Hematopoietic multipotent progenitor cell treated with erythropoietin and hydrocortisone succinate and interleukin-3 and kit ligand, for 6 days (in vitro differentiated cells): ENCODE measurements at places on chromosomes 1 and 21.

GRCh38 chr1:19310720-19311502, 1.0 kb downstream of the AKR7A2 start:
- peak; percentile 26 for DNase-seq

- DNase-seq: no peak
Measured at GRCh38 chr1:165884009-165884689, 56.7 kb downstream of the UCK2 start.

- DNase-seq: peak; percentile 66
Measured at GRCh38 chr1:157948312-157949073, 45.0 kb upstream of the KIRREL1 start.

DNA sequence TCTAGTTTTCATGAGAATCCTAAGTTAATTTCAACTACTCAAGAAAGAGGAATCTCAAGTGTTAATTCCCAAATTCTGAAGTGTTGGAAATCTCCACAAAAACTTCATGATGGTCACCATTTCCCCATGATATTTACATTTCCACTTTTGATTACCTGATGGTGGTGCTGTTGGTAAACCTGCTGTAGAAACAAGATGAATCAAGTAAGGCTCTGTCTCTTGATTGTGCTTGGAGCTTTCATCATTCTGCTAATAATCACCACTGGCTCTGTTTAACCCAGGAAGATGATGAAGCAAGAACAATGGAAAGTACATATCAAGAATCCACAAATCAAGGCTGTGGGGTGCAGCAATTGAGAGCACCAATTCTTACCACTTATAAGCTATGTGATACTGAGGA, 77.8 kb downstream of the C4BPA start:
- DNase-seq: no peak

- no peak for DNase-seq
Measured at GRCh38 chr1:27560268-27561123, 43.4 kb downstream of the AHDC1 start.

DNA sequence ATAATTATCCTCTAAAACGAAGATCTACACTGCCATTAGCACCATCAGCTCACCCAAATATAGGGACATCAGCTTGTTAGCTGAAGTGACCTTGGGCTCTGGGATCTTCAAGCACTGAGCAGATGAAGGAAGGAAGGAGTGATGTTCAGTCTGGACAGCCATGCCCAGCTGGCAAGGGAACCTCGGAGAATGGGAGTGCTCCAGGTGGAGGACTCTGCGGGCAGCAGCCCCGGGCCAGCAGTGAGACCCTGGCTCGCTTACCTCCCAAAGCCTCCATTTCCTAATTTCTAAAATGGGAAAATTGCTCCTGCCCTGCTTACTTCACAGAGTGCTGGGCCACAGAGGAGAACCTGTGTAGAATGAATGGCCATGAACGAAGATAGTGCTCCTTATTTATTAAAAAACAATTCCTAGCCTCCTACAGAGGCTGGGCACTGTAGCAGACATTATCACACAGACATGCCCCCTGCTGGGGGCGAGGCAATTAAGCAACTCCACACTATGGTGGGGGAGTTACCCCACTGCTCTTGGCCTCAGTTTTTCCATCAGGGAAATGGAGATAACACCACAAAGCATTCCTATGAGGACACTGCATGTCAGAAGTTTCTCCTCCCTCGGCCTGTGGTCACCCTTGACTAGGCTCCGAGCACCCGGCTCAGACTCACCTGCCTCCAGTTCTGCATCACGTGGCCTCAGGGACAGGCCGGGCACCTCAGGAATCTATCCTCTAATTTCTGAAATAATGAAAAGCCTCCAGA, 117.6 kb downstream of the KCNN3 start:
- DNase-seq: peak; percentile 39

GRCh38 chr1:117260761-117261423, 50.2 kb upstream of the VTCN1 start:
- DNase-seq: no peak

GRCh38 chr1:5727871-5728643, 264.2 kb downstream of the NPHP4 start:
- DNase-seq: no peak

DNA sequence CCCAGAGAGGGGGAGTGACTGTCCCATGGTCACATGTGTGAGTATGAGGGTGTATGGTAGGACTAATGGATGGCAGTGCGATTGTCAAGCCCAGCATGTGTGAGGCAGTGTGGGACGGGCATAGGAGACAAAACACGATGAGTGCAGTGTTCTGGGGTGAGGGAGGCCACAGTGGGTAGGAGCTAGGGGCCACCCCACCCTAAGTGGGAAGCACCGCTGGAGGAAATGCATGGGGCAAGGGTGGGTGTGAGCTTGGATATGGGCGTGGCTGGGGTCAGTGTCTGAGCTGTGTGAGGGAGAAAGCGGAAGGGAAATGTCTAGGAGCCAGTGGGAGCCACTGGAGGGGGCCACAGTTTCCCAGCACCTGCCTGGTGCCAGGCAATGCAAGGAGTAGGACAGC, 56.5 kb downstream of the FOXO6 start:
- no peak for DNase-seq

DNA sequence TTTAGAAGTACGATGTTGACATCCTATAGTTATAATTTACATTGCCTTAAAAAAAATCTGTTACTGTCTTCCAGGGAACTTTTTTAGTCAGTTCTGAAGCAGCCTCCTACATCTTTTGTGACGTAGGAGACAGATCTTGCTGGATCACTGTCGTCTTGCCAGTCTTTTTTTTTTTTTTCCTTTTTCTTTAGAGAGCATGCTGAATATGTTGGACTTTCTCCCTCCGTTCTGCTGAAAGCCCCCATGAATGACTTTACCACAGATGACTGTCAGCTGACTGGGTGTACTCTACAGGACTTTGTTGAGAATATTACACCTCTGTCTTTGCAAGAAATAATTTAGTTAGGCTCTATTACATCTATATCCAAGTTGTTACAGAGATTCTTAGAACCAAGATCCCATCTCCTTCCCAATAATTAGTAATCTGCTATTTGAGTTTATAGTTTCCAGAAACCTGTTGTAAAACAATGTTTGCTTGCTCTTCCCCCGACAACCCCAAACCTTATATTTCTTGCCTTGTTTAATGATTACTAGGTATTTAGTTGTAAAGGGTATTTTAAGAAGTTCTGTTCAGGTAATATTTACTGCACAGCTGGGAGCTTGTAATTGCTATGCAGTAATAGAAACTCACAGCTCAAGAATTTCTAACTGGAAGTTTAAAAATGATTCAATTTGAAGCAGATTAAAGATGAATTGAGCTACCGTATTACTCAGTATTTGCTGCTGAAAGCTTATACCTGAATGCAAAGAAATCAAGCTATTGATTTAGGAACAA, 61.8 kb downstream of the RASAL2 start:
- DNase-seq: no peak

DNA sequence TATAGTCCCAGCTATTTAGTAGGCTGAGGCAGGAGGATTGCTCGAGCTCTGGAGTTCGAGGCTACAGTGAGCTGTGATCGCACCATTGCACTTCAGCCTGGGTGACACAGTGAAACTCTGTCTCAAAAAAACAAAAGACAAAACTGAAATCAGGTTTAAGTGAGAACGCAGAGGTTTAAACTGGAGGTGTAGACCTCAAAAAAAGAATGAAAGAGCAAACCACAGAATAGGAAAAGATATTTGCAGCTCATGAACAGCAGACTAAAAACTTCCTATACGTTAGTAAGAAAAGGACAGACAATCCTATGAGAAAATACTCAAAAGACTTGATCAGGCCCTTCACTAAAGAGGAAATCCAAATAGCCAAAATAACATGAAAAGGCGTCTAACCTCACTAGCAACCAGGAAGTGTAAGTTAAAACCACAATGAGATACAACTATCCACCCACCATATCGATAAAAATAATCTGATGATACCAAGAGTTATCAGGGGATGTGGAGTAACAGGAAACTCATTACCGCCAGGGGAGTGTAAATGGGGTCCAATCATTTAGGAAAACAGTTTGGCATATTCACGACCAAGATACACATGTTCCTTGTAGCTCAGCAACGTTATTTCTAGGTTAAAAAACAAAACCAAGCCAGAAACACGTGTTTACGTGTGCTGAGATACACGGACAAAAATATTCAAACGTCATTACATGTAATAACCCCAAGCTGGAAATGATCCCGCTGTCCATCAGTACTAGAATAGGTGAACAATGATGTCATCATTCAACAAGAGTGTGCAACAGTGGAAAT, 9.8 kb downstream of the TNFRSF9 start:
- peak; percentile 49 for DNase-seq

GRCh38 chr1:111615870-111616715, 3.5 kb upstream of the RAP1A start:
- DNase-seq: peak; percentile 44

- peak; percentile 96 for DNase-seq
Measured at GRCh38 chr1:40383488-40384412, 10.2 kb downstream of the SMAP2 start.
